Left ventricle myocardium superior (tissue), 1 donor: ENCODE measurements at places on chromosomes 16 and 17.

GRCh38 chr16:85441189-85441889 is 171.8 kb upstream of the GSE1 start:
- no peak for DNase-seq

- no peak for DNase-seq
These were observed 19.5 kb downstream of the GRIN2C start for GRCh38 chr17:74839990-74840852.

DNA sequence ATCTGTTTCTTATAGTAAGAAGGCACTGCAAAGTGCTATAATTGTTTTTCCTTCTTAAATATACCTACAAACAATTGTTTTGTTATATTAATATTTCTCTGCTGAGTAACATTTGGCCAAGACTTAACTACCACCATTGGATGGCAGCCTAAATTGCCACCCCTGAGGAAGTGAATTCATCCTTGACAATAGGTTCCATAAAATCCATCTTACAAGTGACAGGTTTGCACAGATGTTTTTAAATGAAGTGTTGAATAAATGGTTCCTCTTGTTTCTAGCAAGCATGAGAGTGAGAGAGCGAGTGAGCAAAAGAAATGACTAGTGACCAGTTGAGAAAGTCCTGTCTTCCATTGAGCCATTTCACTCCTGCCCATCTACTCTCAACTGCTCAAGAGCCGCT is 8.3 kb upstream of the MPHOSPH6 start:
- DNase-seq: no peak

GRCh38 chr16:52193441-52193840 is 353.5 kb downstream of the TOX3 start:
- DNase-seq: no peak

DNA sequence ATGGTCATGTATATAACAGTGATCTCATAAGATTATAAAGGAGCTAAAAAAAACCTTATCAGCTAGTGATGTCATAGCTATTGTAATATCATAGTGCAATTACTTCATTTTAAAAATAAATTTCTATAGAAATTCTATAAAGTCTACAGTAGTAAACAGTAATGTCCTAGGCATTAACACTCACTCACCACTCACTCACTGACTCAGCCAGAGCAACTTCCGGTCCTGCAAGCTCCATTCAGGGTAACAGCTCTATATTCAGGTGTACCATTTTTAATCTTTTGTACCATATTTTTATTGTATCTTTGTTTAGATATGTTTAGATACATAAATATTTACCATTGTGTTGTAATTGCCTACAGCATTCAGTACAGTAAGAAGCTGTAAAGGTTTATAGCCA is 524.4 kb upstream of the CDH5 start:
- DNase-seq: no peak

DNA sequence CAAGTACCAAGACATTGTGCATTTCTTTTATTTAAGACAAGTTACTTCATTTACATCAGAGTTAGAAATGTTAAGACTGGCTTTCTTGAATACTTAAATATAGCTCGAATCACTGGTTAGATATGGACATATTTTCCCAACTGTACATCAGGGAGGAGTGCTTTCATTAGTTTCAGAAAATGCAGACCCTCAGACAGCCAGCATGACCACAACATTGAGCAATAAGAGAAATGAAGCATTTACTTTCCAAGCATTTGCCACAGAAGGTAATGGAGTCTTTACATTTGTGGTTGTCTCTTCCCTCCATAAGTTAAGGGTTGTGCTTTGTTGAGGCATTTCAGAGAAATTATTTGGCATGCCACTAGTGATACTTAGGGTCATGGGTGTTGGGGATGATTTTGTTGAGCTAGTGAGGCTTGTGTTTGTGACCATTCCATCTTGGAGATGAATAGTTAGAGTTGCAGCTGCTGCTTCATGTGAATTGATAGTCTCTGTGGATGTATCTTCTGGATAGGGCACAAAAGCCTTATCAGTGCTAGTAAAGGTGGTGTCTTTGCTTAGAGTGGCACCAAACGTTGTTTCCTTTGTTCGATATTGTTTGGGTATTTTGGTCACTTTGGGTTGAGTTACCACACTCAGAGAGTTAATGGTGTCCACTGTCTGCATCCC is 2.1 kb downstream of the OMG start:
- DNase-seq: no peak

DNA sequence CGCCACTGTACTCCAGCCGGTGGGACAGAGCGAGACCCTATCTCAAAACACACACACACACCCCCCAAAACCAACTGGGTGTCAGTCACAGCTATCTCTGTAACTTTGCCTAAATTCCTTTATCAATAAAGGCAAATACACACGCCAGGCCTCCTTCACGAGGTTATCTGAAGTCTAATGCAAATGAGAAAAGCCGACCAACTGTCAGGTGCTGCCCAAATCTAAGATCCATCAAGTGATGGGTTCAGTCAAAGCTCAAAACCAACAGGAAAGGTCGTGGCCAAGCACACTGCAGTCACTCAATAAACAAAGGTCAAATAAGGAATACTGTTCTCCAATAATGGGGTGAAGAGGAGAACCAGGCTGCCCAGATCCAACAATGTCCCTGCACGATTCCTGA is 1.1 kb downstream of the ANKFY1 start:
- DNase-seq: no peak

GRCh38 chr16:1387331-1387730 is 27.2 kb downstream of the UNKL start:
- no peak for DNase-seq

DNA sequence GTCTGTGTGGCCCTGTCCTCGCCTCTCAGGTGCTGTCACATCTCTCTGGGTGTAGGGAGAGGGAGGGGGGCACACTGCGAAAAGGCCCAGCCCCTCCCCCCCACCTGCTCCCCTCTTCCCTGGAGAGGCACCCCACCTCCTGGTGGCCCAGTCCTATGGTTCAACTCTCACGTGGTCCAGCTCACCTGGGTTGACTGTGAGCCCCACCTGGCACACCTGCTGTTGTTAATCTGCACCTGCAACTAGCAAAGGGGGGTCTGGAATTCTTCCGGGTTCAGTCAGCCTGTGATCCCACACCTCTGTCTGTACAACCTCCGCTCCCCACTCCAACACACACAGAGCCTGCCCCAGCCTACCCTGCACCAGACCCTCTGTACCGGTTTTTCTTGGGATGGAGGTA is 2.0 kb upstream of the SYNGR2 start:
- DNase-seq: no peak

GRCh38 chr17:78885956-78886355 is 17.0 kb downstream of the CEP295NL start:
- no peak for DNase-seq

GRCh38 chr17:81556863-81557262 is 4.7 kb upstream of the FAAP100 start:
- DNase-seq: peak; percentile 12

- DNase-seq: no peak
These were observed 278.6 kb downstream of the CBLN1 start for GRCh38 chr16:49003022-49003421.

DNA sequence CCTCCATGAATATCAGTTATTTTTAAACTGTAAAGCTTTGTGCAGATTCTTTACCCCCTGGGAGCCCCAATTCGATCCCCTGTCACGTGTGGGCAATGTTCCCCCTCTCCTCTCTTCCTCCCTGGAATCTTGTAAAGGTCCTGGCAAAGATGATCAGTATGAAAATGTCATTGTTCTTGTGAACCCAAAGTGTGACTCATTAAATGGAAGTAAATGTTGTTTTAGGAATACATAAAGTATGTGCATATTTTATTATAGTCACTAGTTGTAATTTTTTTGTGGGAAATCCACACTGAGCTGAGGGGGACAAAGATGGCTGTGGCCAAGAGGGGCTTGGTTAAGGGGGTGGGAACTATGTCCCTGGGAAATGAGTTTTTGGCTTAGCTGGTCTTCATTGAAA is 2.3 kb downstream of the CCL11 start:
- DNase-seq: no peak

DNA sequence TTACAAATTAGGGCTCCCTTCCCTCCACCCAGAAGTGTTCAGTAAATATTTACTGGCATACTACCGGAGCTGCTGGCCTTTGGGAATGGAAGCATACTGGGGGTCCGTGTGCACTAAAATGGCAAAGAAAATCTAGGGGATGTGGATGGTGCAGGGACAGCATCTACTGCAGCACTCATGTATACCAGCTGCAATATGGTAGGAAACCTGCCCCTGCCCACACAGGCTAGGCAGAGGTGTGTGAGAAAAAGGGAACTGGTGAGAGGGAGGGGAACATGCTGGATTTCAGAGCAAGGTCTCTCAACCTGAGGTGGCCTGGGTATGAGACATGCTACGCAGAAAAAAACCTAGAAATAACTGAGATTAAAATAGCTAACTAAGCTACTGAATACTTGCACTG is 145.4 kb downstream of the CDH13 start:
- DNase-seq: no peak

DNA sequence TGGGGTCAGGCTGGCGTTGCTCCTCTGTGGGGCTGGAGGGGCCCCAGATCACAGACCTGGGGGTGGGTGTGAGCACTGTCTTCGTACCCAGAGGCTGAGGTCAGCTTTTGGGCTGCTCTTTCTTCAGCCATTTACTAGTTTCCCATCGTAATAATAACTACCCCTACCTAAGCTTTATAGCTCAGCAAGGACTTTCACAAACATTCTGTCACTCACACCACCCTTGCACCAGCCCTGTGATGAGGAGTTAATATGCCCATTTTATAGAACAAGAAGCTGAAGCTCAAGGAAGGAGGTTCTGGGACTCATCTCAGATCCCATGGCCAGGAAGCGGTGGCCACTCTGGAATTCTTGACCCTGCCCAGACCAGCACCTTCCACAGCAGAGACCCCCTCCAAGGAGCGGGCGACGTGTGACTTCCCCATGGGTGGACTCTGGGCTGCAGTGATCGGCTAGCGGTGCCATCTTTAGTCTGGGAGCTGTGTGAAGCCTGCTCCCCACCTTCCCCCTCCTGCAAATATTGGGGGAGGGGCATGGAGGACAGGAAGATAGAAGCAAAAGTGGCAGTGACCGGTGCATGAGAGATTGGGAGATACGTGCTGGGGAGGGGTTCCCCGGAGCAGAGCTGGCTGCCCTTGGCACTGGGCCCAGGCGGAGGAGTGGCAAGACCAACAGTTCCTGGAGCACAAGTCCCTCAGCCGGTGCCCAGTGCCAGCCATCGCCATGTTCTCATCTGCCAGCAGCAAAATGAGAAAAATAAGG is 81.8 kb upstream of the TOB1 start:
- peak; percentile 80 for DNase-seq

- DNase-seq: no peak
These were observed 303.5 kb downstream of the FOXL1 start for GRCh38 chr16:86881861-86882273.

DNA sequence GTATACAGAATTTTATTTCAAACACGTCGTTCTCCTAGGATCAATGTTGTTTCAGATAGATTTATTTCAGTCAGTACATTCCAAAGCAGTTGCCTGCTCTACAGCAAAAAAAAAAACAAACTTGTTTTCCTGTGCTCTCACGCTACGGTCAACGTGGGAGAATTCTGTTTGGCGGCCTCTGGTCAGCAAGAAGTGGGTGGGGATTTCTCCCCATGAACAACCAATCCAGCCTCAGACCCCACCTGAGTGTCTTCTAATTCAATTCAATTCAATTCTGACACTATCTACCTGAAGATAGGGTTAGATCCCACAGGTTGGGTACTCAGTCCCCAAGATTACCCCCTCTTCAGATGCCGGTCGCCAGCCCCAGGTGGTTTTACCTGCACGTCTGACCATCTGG is 22.1 kb downstream of the C17orf58 start:
- no peak for DNase-seq

DNA sequence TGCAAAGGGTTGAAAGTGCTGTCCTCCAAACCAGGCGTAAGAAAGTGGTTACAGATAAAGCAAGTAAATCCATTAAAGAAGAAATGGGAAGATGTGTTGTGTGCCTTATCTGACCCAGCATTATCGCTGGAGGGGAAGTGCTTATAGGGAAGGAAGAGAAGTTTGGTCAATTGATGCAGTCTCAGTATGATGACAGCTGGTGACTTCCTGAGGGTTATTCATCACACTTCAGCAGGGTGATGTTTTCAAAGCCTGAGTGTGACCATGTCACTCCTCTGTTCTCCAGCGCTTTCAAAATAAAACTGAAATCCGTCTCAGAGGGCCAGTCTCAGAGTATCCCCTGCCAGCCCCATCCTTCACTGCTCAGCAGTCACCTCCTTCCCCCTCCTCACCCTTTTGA is 505.4 kb upstream of the RBFOX1 start:
- DNase-seq: no peak
